ENCODE measurements at places on chromosomes 16 and 17.

DNA sequence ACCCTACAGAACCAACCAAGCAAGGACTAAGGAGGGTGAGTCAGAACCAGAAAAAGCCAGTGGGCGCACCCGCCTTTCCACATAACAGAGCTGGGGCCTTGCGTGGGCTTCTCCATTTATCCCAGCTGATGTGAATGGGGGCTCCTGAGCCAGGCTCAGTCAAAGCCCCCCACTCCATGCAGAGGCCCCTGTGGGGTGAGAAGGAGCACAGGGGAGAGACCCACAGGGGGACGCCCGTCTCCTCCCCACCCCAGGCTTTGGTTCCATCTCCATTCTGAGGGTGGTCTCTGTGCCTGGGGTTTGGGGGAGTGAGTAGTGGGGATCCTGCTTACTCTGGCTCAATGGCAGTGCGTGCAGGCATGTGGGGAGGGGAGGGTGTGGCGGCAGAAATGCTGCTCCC is 210.1 kb upstream of the TNRC6C start:
- no peak for DNase-seq

- no peak for DNase-seq
Measured at GRCh38 chr16:54939510-54940278, 9.0 kb downstream of the IRX5 start.

DNA sequence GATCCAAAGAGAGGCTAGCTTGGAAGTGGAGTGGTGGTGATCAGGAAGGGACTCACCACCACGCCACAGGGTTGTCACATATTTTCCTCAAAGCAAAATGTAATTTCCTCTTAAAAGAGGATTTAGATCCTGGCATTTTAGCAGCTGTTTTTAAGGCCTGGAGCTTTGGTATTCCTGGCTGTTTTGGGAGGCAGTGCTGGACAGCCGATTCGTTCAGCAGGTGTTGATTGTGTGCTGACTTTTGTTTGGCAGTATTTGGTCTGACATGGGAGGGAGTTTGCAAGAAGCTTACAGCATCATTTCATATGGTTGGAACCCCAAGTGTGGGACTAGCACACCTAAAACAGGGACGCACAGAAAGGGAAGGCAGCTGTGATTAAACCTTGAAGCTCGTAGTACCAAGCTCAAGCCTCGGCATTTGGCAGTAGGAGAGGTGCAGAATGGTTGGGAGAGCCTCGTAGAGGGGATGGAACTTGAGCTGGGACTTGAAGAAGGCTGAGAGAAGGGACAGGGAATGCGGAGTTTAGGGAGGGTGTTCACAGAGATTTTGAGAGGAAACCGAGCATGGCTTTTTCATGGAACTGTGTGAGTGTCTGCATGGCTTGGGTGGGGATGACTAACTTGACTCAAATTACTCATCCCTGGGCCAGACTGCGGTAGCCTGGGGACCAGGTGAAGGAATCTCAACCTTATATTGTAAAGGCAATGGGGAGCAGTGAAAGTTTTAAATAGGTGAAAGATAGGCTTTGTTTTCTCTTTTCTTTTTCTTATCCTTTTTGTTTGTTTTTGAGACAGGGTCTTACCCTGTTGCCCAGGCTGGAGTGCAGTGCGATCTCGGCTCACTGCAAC is 52.3 kb downstream of the RPTOR start:
- DNase-seq, result no peak

DNA sequence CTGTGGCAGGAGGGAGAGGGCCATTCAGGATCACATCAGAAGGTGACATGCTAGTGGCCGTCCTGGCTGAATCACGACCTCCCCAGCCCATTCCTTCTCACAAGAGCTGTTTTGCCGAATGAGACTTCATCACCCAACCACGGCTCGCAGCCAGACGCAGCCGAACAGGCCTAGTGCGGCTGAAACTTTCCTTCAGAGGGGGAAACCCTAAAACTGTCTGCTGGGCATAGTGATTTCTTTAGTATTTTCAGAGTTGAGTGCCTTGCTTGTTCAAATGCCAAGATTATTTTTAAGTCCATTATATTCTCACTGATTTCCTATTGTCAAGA is 343.7 kb downstream of the CPPED1 start:
- no peak for DNase-seq

Data from NCI-H2171 (cell line).